ENCODE measurements at places on chromosomes 11 and 22.
A peak's percentile ranks its signal among the peaks of the same experiment; 100 is the strongest.

- peak; percentile 40 for DNase-seq
Observed at GRCh38 chr11:3642071-3642951, 519 bp upstream of the ART5 start.

DNA sequence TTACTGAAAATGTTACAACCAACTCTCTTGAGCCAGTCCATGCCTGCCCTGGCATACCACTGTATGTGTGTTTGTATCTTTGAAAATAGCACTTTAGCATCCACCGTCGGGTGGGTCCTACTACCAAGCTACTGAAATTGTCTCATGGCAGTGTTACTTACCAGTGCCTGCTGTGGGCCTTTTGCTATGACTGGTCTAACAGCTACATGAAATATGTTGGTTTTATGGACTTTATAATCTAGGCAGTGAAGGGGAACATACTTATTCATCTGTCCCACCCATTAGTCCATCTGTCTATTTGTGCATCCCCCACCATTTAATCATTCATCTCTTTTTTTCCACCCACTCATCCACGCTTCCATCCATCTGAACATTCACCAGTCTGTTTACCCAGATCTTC lies 106.0 kb downstream of the NAV2 start:
- DNase-seq: no peak

- DNase-seq: no peak
Observed at GRCh38 chr22:49751966-49752597, 75.6 kb downstream of the BRD1 start.

DNA sequence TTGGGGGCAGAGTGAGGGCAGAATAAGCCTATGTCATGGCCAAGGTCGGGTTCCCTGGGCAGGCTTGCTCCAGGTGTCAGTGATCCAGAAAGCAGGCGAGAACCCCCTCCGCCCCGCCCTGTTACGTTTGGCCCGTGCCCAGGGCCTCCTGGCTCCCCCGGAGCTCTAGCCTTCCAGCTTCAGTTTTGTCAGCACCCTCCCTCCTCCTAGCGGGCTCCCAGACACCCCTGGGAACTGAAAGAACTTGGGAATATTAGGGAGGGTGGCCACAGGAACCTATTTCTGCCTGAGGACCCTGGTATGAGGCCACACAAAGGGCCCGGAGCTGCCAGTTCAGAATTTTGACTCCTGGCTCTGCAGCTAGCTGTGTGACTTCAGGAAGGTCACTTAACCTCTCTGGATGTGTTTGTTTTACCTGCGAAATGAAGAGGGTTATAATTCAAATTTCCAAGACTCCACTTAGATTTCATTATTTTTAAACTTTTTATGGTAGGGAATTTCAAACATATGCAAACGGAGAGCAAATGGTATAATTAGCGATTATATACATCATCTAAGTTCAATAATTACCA lies 1.2 kb downstream of the TUBA8 start:
- no peak for DNase-seq

DNA sequence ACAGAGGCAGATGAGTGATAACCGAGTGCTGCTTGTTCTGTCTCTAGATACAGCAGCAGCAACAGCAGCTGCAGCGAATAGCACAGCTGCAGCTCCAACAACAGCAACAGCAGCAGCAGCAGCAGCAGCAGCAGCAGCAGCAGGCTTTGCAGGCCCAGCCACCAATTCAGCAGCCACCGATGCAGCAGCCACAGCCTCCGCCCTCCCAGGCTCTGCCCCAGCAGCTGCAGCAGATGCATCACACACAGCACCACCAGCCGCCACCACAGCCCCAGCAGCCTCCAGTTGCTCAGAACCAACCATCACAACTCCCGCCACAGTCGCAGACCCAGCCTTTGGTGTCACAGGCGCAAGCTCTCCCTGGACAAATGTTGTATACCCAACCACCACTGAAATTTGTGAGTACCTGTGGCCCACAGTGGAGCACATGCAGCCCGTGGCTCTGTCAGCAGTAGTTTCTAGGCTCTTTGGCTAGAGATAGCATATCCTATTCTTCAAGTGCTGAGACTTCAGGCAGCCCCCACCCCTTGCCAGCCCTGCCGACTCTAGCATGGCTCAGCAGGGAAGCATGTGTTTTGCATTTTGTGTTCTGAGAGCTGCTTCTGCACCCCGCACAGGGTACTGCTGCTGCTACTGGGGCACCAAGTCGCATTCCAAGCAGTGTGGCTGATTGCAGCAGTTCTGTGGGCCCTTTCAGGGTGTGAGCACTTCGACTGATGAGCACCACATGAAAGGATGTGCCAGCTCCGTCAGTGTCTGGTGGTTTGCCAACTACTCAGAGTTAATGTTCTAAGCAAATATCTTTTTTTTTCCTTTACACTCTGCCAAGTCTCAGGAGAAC lies 59.2 kb downstream of the MED15 start:
- peak; percentile 65 for DNase-seq

DNA sequence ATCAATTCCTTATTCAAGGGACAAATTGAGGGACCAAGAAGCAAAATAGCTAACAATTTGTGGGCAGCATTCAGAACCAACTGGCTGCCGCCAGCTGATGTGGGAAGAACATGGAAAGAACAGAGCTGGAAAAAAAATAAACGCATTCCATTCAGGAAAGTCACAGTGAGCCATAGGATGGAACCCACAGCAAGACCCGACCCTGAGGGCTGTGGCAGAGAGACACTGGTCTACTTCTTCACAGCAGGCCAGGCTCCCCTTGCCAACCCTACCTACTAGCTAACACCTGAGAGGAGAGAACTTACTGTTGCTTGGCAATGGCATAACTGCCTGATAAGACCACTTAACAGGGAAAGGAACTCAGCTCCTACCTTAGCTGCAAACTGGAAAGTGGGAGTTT lies 123.5 kb upstream of the APOA1 start:
- DNase-seq: no peak
